AG10803 (cell line): ENCODE measurements at places on chromosomes 3 and 15.

DNA sequence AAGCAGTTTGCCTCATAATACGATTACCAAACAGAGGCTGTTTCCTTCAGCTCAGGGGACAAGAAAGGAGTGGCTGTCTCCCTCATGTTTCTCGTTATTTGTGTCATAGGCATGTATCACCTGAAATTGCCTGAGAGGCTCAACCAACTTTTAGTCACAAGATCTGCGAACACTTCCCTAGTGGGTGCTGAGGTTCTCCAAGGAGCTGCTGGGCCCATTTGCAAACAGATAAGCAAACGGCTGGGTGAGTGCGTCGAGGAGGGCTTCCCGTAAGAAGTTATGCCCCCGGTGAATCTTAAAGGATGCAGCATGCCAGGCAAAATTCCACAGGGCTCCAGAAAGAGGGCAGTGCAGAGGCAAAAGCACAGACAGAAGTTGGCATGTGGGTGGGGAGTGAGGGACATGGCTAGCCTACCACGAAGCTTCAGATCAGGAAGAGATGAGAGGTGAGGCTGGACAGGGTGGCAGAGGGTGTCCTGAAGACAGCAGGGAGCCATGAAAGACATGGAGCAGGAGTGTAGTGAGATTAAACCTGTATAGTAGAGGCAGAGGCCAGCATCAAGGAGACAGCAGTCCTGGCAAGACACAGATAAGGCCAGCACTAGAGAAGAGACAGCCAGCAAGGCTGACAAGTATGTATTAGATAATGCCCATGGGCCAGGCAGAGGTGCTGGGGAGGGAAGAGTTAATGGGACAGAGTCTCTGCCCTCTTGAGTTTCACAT lies 4.0 kb upstream of the GP9 start:
- no peak for DNase-seq

DNA sequence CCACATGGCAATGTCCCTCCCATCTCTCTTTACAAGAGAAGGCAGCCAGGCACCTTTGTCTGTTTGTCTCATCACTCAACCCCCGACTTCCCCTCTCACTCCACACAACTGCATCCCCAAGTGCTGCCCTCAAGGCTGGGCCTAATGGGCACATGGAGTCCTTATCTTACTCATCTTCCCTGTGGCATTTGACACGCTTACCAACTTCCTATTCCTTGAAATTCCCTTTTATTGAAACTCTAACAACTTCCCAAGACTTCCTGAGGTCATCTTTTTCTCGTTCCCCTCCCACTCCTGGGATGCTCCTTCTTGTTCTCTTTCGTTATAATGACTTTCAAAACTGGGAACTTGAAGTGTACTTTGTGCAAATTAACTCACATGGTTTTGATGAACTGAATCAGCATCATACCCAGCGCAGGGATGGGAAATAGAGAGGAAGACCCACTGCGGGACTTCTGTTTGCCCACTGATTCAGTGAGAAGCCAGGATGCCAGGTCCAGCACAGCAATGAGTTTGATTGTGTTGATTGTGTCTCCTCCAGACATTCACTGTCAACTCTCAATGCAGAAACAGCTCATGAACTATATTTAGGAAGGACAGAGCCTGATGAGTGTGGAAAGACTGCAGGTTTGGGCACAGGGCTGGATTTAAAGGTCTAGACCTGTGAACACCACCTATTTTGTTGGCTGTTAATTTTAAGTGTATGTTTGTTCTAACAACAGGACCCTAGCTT lies 104.7 kb upstream of the TNIK start:
- no peak for DNase-seq

DNA sequence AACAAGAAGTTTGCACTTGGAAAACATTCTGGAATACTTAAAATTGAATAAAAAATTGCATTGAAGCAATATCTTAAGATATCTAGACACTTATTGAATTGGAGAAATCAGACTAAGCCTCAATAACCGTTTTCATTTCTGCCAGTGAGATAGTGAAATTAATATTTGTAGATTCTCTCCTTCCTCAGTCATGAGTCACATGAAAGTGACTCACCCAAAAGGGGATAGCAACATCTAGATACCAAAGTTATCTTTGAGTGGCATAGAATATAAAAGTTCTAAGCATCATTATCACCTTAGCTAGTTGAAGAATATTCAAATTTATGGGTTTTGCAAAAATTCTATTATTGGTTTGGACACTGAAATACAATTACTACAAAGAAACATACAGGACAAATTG lies 614.8 kb upstream of the ZNF717 start:
- DNase-seq, result no peak

- no peak for DNase-seq
These were observed 152.0 kb downstream of the EPHA6 start for GRCh38 chr3:96966181-96966929.

DNA sequence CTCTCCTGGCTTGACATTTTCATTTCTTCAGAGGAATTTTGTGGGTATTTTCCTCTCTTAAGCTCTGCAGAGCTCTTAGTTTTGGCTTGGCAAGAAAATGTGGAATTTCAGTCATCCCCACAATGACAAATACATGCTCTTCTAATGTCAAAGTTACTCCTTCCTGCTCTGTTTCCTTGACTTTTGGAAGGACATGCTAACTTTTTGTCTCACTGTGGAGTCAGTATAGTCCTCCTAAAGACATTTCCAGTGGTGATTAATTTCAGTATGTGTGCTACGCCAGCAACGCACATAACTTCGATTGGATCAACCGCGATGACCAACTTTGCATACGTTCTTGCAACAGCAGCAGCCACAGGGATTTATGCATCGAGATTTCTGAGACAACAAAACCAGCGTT lies 13.3 kb downstream of the EBLN2 start:
- peak; percentile 85 for DNase-seq

GRCh38 chr15:66408675-66409282 lies 22.1 kb downstream of the MAP2K1 start:
- DNase-seq, result no peak

DNA sequence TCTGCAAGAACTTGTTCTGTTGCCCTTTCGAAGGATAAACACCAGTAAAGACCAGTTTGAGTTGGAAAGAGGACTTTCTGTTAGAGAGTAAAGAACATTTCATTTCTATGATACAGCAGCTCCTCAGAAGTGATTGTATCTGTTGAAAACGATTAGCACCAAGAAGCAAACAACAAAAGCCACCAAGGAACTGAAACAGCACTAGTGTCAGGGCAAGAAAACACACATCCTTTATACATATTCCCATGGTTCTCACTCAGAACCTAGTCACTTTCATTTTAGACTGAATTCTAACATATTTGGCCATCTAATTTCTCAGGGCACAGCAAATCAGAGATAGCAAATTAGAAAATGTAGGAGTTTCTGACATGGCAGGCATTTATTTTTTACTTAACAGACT lies 116.1 kb downstream of the ATP1B3 start:
- DNase-seq, result no peak

DNA sequence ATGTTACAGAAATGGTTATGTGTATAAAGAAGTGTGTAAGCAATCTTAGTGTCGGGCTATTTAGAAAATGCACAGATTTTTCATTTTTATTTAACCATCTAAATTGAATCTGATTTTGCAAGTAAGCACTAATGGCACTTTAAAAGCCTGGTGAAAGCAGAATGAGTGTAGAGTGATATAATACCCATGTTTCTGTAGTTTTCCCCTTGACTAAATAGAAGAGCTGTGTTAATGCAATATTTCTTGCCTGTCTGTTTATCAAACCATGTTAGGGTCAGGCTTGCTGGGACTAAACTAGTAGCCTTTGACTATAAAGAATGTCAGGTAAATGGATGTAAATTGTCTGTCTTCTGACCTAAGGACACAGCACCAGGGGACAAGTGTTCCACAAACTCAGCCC lies 714.0 kb downstream of the CADM2 start:
- no peak for DNase-seq

DNA sequence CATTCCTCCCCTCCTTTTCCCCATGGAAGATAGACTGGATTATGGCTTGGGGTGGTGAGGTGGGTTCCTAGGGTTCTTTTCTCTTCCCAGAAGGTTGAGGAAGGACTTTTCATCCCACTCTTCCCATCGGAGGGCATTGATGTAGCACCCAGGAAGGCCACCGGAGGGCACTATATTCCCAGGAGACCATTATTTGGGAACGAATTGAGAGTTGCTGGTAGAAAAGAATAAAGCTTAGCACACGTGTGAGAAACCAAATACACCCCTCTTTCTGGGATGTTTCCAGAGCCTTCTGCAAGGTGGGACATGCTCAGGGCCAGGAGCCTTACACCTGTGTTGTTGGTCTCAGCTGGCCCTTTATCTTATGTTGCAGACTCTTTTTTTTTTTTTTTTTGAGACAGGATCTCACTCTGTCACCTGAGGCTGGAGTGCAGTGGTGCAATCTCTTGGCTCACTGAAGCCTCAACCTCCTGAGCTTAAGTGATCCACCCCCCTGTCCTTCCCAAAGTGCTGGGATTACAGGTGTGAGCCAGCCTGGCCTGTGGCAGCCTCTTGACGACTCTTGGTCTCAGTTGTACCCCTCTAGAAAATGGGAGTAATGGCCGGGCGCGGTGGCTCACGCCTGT lies 6.3 kb upstream of the CDC25A start:
- DNase-seq, result peak; percentile 36

GRCh38 chr3:48247401-48247811 lies 6.5 kb downstream of the ZNF589 start:
- DNase-seq, result peak; percentile 74

GRCh38 chr3:17935222-17935621 lies 192.8 kb upstream of the TBC1D5 start:
- DNase-seq, result no peak

DNA sequence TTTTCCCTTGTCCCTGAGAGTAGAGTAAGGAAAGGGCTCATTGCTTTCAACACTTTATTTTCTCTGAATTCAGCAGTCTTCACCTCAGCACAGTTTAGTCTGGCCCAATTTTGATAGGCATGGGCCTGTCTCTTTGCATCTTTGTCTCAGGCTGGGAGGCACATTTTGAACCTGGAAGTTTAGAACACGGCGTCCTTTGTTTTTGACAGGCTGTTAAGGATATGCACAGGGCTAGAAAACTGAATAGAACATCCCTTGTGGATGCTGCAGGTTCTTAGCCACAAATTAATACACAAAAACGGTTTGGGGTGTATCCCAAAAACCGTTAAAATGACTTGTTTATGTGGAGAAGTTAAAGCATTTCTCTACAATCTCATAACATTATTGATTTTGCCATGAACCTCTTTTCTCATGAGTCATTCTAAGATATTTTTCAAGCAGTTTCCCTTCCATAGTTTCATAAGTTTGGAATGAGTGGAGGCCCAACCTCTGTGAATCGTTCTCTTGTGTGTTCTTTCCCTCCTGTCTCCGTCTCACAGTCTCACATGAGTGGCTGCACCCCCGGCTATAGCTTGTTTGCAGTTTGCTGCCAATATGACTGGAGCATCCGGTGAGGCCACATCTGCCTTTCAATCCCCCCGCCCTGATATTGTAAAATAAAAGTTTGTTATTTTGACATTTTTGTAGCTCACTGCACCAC lies 192.9 kb upstream of the EIF1B start:
- DNase-seq, result peak; percentile 81

- no peak for DNase-seq
These were observed 76.0 kb downstream of the ZBBX start for GRCh38 chr3:167304077-167304476.

- DNase-seq, result no peak
These were observed 112.5 kb downstream of the FOXB1 start for GRCh38 chr15:60116456-60117089.

DNA sequence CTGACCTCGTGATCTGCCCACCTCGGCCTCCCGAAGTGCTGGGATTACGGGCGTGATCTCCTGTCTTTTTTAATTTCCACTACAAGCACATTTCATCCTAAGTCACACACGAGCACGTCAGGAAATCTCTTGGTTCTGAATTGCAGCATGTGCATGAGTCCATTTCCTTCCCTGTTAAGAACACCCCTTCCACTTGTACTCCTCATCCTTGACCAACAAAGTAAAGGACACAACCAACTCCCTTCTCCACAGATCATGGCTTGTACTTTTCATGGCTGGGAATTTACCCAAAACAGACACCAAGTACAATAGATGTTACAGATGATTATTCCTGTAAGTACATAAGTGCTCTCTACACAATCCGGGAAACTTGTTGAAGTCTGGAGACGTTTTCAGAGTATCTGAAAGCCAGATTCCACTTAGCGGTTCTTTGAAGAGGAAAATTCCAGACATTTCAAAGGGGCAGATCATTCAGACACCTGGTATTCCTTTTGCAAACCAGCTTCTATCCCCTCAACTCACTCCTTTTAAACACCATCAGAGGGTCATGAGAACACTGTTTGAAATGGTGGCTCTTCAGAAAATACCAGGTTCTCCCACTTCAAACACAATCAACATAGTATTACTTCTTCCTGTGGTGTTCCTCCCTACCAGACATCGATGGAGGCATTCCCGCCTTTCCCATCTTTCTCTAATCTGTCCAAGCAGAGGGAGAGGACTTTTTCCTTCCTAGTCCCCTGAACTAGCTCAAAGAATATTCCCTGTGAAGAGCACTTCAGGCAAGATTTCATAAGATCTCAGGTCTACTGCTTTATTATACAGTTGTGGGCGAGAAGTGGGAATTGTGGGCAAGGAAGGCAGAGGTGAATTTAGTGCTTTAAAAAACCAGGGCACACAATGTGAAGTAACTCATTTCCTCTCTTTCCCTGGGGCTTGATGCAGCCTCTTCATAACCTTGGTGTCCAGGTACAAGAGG lies 80.1 kb upstream of the TSC22D2 start:
- DNase-seq, result no peak

- no peak for DNase-seq
These were observed 147.0 kb downstream of the GREM1 start for GRCh38 chr15:32864841-32865240.

- DNase-seq, result peak; percentile 59
These were observed 491.8 kb downstream of the SQOR start for GRCh38 chr15:46126581-46126980.

- DNase-seq, result no peak
These were observed 10.7 kb upstream of the CSTA start for GRCh38 chr3:122314228-122314876.

- DNase-seq, result no peak
These were observed 16.5 kb downstream of the ISL2 start for GRCh38 chr15:76353023-76353577.

GRCh38 chr3:195809796-195810454 lies 1.8 kb downstream of the MUC4 start:
- no peak for DNase-seq

DNA sequence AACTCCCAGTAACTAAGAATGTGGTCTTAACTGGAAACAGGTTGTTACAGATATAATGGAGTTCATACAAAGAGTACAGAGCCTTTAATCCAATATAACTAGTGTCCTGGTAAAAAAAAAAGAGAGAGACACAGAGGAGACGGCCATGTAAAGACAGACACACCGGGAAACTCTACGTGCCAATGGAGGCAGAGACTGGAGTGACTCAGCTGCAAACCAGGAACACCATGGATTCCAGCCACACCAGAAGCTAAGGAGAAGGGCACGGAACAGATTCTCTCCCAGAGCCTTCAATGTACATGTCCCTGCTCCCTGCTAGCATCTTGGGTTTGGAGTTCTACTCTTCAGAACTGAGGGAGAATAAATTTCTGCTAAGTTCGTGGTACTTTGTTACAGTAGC lies 4.5 kb downstream of the RNF168 start:
- DNase-seq, result peak; percentile 69

- DNase-seq, result no peak
These were observed 39.1 kb downstream of the SCN5A start for GRCh38 chr3:38610436-38610835.

GRCh38 chr15:57144448-57144847 lies 226.0 kb downstream of the TCF12 start:
- DNase-seq, result no peak

- DNase-seq, result peak; percentile 90
These were observed 180.4 kb downstream of the SMAD6 start for GRCh38 chr15:66882251-66883020.
